ENCODE measurements at places on chromosomes 1 and 21. TPM values are rescaled to one million over a fixed set of nuclear protein-coding genes. Genes with fewer than 3 reads are reported as not detected.

DNA sequence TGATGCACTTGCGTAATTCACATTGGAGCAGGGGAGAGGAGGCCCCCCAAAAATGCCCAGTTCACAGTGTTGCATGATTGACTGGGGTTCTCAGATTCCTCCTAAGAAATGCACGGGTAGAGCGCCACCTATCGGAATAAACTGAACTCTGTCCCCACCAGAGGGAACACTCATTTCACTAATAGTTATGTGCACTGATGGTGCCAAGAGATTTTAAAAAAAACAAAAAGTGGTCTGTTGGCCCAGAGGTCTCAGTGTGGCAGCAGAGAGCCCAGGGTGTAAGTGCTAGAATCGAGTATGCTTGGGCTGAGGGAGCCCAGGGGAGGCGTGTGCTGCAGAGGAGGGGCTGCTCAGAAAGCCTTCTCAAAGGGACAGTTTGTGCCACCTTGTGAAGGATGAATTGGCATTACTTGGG, 6.9 kb downstream of the PINK1 start:
- peak; percentile 90 for DNase-seq

GRCh38 chr1:1210726-1211540, 3.0 kb downstream of the TNFRSF4 start:
- DNase-seq: no peak

DNA sequence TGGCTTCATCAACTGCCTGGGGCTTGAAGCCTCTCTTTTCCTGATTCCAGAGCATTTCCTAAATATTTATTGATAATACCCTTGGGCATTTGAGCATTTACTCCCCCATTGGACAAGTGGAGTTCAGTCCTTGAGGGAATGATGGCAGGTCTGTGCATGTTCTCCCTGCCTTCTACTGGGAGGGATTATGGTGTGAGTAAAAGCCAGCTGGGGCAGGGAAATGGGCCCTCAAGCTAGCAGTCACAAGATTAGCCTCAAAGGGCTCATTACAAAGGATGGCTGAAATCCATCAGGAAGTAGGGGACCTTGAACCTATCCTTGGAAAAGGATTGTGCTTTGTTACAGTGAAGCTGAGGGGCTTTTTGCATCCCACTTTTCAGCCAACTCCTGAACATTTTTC, 24.2 kb upstream of the OSBPL9 start:
- DNase-seq: no peak

Gene SPRR4
- not detected for total RNA-seq

Gene LY9
- 1.6 TPM for total RNA-seq

DNA sequence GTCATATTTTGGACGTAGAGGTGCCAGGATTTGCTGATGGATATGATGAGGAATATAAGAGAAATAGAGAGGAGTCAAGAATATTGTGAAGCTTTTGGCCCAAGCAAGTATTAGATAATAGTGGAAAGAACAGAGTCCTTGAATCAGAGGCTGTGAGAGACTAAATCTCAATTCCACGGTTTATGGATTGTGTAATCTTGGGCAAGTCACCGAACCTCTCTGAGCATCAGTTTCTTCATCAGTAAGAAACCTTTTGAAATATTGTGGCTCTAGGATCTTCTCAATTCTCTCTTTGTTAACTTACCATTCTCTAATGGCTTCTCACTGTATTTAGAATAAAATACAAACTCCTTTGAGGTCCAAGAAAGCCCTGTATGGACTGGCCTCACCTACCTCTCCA, 77.6 kb downstream of the RPS6KA1 start:
- no peak for DNase-seq

DNA sequence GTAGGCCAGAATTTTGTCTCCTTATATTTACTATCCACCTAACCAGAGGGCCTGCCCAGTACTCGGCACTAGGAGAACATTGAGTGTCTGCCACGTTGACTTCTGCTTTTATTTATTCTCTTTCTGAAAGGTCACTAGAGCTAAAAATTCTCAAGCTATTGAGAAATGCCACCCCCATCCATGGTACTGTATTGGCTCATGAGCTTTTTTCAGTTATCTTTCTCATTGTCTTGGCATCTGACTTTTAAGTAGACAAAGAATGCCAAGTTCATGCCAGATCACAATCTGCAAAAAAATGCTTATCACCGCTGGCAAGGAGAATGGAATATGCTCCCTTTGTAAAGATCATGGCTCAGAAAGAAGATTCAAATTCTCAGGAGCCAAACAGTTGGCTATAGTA, 49.8 kb upstream of the MROH9 start:
- no peak for DNase-seq

Gene CDC42BPA
- total RNA-seq: not detected

- DNase-seq: no peak
Measured at GRCh38 chr21:28804089-28804670, 188.5 kb downstream of the LTN1 start.

Gene LCK
- 26.1 TPM for total RNA-seq

GRCh38 chr1:203663294-203663693, 36.7 kb downstream of the ATP2B4 start:
- no peak for DNase-seq

- peak; percentile 84 for DNase-seq
Measured at GRCh38 chr1:88973520-88974137, 18.8 kb downstream of the KYAT3 start.

Gene SLC44A5
- not detected for total RNA-seq

Gene COA7
- 10.8 TPM for total RNA-seq

GRCh38 chr1:27690183-27690582, 18.2 kb upstream of the IFI6 start:
- DNase-seq: no peak

Gene GPX7
- 90.5 TPM for total RNA-seq

DNA sequence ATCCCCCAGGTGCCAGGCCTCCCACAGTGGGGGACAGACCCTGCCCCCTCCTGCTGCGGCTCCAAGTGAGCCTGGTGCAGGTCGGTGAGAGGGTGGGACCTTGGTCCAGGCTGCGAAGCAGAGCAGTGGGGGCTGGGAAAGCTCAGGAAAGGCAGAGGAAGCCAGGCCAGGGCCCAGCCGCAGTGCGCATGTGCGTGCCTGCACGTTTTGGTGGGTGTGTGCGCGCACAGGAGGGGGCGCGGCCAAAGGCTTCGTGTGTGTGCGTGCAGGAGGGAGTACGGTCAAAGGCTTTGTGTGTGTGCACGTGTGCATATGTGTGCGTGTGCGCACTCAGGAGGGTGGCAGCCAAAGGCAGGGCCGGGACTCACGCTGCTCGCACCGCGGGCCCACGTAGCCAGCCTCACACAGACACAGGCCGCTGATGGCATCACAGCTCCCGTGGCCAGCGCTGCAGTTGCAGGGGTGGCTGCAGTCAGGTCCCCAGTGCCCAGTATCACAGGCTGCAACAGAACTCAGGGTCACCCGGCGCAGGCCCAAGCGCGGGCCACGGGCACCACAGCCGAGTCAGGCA, 45.9 kb downstream of the ARHGEF16 start:
- no peak for DNase-seq

Gene KPRP
- total RNA-seq: not detected

Gene SETDB1
- 60.1 TPM for total RNA-seq

Gene HUNK
- not detected for total RNA-seq

DNA sequence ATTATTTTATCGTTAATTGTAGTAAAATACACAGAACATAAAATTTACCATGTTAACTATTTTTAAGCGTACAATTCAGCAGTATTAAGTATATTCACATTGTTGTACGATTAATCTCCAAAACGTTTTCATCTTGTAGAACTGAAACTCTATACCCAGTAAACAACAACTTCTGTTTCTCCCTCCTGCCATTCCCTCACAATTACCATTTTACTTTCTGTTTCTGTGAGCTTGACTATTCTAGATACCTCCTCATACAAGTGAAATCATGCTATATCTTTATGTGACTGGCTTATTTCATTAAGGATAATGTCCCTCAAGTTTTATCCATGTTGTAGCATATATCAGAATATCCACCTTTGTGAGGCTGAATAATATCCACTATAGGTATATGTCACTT, 156.8 kb downstream of the ST6GALNAC3 start:
- DNase-seq: no peak

- DNase-seq: no peak
Measured at GRCh38 chr1:1187938-1188337, 14.3 kb downstream of the TTLL10 start.

Gene GRHL3
- total RNA-seq: not detected

DNA sequence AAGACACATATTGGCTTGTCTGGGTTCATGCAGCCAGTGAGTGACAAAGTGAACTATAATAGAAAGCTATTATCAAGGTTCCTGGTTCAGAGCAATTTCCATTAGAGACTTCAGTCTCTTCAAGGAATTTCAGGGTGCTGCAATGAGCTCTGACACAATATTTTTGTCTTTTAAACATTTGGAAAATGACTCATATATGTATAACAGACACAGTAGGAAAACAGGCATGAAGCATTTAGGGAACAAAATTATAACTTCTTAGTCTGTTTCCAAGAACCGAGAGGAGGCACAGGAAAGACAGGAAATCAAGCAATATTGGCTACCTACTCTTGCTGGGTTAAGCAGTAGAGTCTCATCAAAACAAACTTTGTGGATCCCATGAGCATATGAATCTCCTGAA, 170.4 kb downstream of the PTPRC start:
- DNase-seq: no peak

DNA sequence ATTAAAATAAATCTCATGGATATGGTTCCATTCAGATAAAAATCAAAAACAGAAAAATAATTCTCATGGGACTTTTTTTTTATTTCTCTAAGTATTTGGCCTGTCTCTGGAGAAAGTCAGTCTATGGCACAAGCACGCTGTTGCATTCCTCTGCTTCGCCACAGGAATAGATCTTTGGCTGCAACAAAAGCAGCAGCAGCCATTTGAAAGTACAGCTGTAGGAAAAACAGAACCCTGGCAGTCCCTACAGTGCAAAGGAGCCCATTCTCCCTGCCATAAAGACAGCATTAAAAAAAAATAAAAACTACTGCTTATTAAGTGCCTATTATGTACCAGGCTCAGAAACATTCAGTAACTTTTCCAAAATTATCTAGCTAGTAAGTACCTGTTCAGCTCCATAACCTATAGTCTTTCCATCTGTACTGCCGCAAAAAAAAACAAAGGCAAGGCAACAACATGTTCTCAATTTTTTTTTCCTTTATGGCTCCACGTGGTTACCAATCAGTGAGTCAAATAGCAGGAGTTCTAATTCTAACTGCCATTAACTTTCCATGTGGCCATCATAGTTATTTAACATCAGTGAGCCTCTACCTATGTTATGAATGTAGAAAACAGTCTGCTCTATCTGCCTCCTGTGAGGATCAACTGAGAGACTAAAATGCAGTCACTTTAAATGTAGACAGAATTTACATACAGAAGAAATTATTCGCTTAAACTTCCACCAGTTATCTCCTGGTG, 22.7 kb downstream of the SLC35D1 start:
- no peak for DNase-seq

DNA sequence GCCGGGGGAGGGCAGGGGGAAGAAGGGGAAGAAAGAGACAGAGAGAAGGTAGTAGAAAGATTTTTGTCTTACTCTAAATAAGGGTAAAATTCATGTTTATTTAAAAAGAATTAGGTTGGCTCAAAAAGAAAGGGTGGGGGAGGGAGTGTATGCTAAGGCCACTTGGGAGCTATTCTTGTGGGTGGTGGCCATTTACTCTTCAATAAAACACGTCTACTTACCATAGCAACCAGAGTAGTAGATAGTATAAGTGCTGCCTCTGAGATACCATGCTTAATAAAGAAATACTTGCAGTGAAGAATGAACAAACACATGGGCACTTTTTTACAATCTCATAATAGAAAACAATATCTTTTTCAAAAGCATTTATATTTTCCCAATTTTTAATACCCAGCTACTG, 538.1 kb upstream of the PTBP2 start:
- no peak for DNase-seq

DNA sequence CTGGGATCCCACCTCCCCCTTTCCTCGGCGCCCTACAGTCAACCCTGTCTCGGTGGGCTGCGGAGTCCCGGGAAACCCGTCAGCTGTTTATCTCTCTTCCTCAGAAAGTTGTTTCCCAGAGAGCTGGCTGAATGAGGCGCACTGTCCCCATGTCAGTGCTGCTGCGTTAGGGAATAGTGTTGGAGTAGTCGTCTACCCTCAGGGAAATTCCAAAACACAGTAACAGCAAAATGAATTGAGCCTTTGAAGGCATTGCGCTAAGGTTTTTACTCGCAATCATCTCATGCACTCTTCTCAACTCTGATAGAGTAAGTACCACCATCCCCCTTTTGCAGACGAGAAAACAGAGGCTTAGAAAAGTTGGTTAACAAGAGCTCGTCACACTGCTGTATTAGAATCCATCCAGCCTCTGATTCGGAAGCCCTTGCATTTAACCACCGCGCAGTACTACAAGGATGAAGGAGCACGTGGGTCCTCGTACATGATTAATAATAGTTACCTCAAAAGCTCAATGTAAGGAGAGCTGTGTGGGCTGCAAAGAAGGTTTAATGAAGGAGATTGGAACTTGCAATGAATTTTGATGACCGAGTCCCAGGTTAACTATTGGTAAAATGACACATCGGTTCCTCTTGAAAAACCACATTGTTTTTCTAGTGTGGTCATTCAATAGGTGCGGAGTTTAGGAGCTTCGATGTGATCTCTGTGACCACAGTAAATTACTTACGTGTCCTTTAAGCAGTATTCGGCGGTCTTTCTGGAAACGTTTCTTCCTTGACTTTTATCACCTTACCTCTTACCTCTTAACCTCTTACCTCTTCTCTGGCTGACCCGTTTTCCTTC, 788 bp upstream of the EDEM3 start:
- DNase-seq: peak; percentile 64

Gene OR2L3
- not detected for total RNA-seq

Gene SELL
- total RNA-seq: not detected

- DNase-seq: no peak
Measured at GRCh38 chr1:9321480-9321849, 28.8 kb downstream of the SPSB1 start.

DNA sequence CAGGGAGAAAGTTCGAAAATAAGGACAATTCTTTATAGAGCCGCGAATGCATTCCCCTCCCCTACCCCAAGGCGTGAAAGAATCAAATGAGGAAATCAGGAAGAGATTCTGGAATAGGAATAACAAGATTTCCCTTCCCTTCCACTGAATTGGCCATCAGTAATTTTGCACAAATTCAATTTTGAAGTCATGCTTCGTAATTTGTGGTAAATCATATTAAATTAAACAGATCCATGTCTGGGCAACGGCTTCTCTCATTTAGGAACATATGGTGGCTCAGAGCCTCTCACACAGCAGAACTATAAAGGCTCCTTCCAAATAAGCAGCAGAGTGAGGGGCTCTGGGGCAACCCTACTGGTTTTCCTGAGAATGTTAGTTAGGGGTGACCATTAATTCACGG, 152.9 kb downstream of the CLIC6 start:
- no peak for DNase-seq

DNA sequence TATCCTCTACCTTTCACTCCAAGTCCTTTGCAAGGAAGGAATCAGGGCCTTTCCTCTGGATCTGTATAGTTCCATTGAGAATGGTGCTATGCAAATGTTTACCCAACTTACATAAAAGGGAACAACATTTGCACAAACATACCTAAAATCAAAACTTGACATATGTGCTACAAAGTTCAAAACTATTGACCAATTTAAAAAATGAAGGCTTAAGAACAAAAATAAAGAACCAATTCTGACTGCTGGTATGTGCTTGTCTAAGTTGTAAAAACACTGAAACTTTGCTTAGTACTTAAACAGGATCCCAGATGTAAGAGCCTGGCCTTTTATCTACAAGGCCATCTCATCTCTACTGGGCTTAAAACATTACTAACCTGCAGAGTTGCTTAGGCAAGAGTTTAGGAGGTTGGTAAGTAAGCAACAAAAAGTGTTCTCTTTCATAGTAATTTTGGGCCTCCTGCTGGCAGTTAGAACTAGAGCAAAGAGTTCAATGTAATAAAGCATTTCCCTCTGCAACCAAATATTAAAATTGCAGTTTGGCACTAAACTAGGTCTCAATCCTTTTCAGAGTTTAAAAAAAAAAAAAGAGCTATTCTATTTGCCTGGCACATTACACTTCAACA, 2.0 kb downstream of the SCMH1 start:
- DNase-seq: peak; percentile 76

Gene WNT9A
- total RNA-seq: not detected

Gene ENTREP3
- total RNA-seq: 30.6 TPM

Measured in Karpas-422 (cell line).